ENCODE measurements at places on chromosomes 13 and 19.

DNA sequence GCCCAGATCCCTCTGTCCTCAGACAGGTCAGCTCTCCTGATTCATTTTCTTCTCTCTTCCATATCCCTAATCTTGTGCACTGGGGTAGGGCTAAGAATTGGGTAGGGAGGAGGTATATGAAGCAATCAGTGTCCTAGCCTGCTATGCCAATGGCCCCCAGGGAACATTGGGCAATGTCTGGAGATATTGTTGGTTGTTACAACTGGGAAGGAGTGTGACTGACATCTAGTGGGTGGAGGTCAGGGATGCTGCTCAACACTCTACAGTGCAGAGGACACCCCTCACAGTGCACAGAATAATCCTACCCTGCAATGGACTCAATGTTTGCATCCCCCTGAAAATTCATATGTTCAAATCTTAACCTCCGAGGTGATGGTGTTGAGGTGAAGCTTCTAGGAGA lies 57.5 kb downstream of the CPAMD8 start:
- DNase-seq: no peak

DNA sequence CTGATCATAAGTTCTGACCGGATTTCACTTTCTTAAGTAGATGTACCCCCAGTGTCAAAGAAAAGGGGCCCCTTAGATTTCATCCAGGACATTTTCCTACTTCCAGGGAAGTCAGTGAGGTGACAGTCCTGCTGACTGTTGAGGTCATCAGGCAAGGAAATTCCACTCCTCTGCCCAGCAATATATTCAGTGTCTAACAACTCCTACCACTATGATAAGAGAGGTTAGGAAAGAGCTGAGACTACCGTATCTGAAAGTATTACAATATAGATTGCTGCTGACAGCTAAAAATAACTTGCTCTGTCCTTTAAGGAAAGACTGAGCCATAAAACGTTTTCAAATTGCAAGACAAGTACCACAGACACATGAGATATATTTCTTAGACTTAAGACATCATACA lies 325.1 kb downstream of the EFNB2 start:
- DNase-seq: no peak

DNA sequence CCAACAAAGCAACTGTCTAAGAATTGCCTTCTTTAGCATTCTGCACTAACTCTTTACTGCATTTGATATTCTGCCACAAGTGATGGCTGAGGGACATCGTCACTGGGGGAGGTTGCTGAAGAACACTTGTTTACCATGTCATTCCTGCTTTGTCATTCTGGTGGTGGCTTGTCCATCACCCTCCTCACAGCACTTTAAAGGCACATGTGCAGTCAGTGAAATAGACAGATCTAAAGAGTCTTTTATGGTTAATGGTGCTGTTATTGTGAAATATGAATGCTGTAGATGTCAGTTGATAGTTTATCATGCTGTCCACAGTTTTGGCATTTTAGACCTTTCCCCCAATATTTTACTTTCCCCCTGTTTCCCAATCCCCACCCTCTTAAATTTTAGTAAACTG lies 120.9 kb upstream of the TSC22D1 start:
- DNase-seq: no peak

- no peak for DNase-seq
These were observed 20.8 kb upstream of the AMER2 start for GRCh38 chr13:25192936-25193335.

- no peak for DNase-seq
These were observed 1.1 kb downstream of the IL17D start for GRCh38 chr13:20704459-20705069.

- no peak for DNase-seq
These were observed 121.7 kb downstream of the POSTN start for GRCh38 chr13:37476874-37477273.

DNA sequence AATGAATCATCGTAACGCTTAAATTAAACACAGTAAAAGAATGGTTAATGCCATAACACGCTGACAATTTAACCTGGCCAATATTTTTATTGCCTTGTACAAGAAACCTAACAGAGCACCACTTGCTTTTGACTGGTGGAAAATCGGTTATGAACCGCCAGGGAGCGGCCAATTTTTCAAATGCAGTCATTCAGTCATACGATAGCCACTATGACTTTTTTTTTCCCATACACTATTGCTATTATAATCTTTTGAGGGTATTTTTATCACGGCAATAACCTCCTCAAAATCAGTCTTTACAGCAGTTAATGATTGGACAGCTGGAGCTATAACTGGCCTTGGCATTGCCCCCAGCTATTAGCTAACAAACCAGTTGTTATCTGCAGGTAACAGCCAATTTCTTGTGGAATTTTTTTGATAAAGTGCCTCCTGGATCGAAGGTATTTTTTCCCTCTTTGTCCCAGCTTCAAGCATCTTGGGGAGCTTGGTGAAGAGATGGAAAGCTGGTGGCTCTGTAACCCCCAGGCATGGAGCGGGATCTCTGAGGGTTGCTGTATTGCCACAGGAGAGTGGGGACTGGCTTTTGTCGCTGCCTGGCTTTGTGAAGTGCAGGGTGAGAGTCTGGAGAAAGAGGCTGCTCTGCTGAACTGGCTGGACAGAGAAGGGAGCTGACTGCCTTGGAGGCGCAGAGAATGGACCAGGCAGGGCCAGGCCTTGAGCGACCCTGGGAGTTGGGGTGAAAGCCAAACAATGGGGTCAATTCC lies 198.4 kb upstream of the ZNF536 start:
- DNase-seq: no peak

- no peak for DNase-seq
These were observed 16.3 kb upstream of the TEX29 start for GRCh38 chr13:111304041-111304544.

DNA sequence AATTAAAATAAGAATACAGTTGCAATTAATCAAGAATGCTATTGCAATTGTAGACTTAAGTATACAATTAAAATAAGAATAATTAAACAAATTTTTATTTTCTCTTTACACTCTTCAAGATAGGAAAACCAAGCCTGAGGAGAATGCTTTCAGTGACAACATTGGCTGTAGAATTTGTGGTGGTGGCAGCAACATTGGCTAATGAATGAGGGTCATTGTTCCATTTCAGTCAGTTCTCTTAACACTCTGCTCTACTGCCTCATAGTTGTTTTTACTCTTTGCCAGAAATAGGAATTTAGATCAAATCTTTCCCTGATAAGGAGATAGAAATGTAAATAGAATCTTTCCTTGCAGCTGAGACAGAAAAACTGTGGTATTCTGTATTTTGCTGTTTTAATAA lies 391.6 kb downstream of the PCDH20 start:
- DNase-seq: no peak

GRCh38 chr13:41639237-41639904 lies 182.0 kb downstream of the RGCC start:
- DNase-seq: no peak

DNA sequence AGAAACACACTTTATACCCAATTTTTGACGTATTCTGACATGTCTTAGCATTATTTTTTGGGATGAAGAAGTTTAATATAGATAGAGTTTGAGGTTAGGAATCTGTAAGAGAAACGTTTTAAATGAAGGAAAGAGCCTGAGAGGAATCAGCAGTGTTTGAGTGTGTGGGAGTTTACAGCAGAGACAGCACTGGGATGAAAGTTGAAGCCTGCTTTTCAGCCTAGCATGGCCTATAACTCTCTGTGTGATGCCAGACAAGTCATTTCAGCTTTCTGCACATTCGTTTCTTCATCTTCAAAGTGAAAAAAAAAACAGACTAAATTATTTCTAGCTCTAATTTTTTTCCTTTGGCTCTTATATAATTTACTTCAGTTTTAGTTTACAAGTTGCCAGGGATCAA lies 177.1 kb downstream of the RGCC start:
- DNase-seq: no peak

GRCh38 chr13:90532861-90533492 lies 814.5 kb upstream of the MIR17HG start:
- DNase-seq: no peak

- no peak for DNase-seq
These were observed 76.2 kb upstream of the TNFSF11 start for GRCh38 chr13:42497798-42498197.

- no peak for DNase-seq
These were observed 392.5 kb upstream of the DACH1 start for GRCh38 chr13:72259528-72259927.

GRCh38 chr13:41568143-41568971 lies 111.0 kb downstream of the RGCC start:
- no peak for DNase-seq

DNA sequence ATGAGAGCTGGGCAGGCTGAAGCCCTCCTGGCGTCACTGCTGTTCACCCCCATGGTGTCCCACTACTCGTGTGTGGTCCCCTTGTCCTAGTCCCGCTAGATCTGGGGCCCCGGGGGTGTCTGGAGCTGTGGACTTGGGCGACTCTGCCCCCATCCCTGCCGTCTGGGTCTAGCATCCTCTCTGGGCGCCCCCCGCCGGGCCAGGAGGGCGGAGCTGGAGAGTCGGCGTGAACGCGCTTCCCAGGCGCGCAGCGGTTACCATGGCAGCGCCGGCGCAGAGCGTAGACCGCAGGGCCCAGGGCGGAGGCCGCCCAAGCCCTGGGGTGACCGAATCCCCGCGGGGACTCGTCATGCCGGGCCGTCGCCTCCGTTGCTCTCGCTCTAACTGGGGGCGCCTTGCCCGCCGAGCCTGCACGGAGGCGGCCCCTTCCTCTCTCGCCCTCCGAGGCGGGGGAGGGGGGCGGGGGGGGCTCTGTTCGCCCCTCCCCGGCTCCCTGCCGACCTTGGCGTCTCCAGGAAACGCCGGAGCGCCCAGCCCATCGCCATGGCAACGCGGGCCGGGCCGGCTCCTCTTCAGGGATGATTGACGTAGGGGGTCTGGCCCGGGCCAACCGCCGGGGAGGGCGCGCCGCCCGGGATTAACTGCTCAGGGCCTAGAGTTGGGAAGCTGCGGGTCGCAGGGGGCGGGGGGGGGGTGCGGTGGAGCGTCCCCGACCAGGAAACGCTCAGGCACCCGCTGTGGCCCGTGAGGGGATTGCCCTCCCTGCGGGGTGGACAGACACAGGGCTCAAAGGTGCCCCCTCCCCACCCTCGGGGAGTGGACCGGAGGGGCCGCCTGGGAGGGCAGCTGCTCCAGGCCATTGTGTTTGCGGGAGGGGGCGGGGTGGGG lies 8.9 kb downstream of the ISYNA1 start:
- DNase-seq: peak; percentile 66

GRCh38 chr13:32728327-32728726 lies 142.1 kb downstream of the PDS5B start:
- DNase-seq: no peak

- DNase-seq: no peak
These were observed 26.8 kb downstream of the IL12RB1 start for GRCh38 chr19:18059902-18060301.

DNA sequence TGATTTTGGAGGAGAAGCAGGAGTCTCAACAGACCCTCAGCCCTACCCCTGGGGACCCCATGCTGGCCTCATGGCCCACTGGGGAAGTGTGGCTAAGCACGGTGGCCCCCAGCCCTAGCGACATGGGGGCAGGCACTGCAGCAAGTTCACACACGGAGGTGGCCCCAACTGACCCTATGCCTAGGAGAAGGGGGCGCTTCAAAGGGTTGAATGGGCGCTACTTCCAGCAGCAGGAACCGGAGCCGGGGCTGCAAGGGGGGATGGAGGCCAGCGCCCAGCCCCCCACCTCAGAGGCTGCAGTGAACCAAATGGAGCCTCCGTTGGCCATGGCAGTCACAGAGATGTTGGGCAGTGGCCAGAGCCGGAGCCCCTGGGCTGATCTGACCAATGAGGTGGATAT lies 14.9 kb downstream of the NCAN start:
- no peak for DNase-seq

DNA sequence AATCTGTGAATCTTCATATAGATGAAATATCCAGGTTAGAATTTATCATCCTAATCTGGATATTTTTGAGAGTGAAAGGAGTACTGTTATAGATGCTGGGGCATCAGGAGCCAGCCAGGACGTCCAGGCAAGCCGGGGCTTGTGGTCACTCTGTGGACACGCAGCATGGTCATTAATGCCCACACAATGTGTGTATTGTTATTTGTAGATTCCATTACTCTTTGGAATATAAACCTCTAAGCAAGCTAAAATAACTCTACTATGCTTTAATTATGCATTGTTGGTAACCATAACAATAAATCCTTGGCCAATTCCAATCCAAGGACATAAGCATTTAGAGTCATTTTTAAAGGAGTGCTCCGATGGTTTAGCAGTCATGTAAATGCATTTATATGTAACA lies 137.9 kb downstream of the TM9SF2 start:
- DNase-seq: no peak

DNA sequence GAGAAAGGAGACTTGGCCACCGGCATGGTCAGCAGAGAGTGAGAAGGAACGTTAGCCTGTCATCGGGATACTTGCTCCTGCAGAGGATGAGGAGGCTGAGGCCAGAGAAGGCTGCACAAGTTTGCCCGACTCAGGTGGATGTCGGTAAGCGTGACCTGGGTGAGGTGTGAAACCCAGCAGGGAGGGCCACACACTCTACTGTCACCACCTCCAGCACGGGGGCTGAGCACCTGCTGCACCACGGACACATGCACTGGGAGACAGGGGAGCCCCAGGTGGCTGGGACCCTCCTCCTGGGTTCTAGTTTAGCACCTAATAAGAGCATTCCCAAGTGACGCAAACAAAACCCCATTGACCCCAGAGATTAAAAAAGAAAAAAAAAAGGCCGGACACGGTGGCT lies 17.3 kb downstream of the MLLT1 start:
- DNase-seq: no peak

DNA sequence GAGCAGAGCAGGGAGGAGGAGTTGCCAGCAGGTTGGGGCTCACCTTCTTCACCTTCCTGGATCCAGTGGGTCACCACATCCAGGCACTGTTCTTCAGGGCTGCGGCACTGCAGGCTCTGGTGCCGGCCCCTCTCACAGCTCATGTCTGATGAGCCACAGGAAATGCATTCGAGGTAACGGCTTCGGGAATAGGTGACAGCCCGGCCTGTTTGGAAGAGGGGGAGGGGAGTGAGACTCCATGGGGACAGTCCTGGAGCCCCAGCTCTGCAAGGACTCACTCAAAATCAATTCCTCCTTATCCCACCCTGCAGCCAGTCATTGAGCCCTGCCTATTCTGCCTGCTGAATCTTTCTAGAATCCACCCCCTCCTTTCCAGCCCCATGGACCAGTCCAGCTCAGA lies 13.5 kb downstream of the PLAUR start:
- no peak for DNase-seq

GRCh38 chr13:75418997-75419396 lies 63.0 kb downstream of the TBC1D4 start:
- no peak for DNase-seq
